CD4-positive, alpha-beta T cell treated with Interleukin-17A for 4 hours (primary cell): ENCODE measurements at places on chromosomes 13 and 19.

- DNase-seq = no peak
Observed at GRCh38 chr19:42291435-42291810, 10.5 kb upstream of the PRR19 start.

GRCh38 chr13:38804061-38804460 lies 117.2 kb downstream of the FREM2 start:
- DNase-seq = no peak

DNA sequence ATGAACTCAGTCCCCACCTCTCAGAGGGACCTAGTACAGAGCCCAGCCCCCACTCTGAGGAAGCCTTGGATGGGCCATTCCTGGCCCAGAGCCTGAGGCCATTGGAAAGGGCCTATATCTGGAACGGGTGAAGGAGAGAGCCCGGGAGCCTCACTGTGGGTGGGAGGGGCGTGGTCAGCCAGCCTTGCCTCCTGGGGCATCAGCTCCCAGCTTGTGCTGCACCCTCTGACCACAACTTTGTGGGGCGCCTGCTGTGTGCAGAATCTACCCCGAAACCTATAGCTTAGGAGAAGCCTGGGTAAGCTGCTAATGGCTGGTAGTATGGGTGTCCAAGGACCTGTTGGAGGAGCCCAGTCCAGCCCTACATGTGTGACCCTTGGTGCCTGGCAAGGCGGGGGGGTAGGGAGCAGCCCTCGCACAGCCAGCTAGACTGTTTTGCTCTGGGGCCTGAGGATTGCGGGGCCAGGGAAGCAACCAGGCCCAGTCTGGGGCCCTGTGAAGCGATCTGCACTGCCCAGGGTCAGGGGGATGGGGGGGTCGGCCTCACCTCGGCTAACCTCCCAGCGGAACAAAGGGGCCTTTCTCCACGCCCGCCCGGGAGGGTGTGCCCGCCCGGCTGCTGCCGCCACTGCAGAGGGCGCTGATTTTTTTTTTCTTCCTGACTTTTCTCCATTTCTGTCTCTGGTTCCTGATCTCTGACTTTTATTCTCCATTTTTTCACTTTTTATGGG lies 42.3 kb downstream of the LYL1 start:
- no peak for DNase-seq

DNA sequence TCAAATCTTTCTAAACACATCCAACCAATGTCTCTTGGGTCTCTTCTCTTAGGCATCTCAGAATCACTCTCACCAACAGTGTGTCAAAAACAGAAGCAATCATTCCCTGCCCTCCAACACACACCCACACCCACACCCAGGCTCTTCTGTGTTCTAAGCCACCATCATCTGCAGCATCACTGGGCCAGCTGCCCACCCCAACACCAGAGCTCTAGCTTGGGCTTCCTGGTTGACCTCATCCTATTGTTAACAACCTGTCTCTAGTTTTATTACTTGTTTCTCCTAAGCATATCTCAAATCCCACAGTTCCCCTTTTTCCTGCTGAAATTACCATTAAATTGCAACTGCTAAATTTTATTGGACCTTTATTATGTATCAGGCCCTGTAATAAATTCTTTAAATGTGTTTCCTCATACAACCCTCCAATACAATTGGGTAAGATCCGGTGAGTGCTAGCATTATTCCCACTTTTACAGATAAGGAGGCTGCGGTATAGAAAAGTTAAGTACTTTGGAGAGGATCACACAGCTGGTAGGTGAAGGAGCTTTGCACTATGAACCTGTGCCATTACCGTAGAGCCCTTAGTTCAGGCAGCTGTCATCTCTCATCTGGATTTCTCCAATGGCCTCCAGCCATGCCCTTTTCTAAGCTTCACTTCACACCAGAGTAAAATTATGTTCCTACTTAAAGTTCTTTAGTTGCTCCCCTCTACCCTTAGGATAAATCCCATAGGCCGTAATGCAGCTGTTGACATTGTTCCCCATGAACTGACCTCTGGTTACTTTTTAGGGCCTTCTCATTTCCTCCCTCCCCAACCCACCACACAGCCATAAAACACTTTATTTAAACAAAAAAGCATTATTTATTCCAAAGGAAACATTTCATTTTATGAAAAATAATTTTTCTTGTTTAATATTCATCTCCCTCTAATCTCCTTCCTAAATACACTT lies 227.7 kb downstream of the B3GLCT start:
- no peak for DNase-seq

GRCh38 chr19:7823686-7824301 lies 6.2 kb upstream of the EVI5L start:
- DNase-seq = no peak

DNA sequence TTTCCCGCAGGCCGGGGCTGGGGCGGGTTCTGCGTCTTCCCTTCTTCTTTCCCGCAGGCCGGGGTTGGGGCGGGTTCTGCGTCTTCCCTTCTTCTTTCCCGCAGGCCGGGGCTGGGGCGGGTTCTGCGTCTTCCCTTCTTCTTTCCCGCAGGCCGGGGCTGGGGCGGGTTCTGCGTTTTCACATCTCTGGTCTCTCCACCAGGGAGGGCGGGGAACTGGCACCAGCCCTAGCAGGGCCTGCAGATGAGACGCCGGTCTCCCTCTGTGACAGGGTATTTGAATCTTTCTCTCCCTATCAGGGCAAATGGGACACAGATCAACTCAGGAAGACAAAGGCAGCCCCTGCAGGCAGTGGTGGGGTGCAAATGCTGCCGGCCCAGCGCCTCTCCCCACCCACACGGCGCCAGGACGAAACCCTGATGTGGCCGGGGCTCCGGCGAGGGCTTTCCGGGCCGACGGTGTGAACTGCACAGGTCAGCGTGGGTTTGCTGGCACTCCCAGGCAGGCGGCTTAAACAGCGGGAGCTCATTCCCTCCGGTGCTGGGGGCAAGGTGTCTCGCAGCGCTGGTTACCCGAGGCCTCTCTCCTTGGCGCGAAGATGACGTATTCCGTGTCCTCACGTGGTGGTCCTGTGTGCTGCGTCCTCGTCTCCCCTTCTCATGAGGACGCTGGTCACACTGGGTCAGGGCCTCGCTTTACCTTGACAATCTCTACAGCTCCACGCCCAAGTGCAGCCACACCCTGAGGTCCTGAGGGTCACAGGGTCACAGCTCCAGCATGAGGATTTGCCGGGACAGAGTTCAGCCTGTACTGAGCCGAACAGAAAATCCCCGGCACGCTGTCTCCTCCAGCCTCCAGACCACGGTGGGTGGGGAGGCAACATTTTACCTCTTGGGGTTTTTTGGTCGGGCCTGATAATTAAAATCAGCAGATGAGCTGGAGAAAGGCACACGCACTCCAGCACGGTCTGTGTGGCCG lies 717 bp upstream of the C13orf46 start:
- DNase-seq = no peak
